ENCODE measurements at places on chromosomes 5 and 9.

DNA sequence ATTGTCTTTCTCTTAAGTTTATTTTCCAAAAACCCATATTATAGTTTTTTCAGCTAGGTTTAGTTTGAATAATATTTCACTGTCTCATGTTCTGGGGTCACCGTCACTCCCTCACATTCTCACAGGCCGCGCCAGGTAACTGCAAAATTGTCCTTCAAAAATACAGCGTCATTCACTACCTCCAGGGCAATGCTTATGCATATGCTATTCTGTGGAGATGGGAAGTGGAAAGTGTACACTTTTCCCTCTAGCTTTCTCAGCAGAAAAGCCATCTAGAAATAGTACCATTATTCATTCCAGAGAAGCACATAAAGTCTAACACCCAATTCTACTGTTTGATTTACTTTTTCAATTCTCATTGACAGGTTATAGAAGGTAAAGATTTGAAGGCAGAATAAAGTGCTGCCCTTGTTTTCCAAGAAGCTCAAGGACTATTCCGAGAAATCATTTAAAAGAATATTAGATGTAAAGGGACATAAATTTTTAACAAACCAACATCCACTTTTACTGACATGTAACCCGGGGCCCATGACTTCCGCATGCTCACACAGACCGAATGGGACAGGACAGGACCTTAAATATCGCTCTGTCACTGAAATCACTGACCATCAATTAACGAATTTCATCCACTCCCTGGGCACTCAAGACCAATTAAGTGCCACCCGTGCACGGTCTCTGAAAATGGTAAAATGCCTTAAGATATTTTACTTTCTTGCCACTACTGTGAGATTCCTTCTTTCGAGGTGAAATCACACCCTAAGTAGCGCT, 720 bp downstream of the NUDT12 start:
- peak; percentile 31 for DNase-seq

GRCh38 chr5:65334077-65334476, 147.6 kb downstream of the ADAMTS6 start:
- peak; percentile 55 for DNase-seq

DNA sequence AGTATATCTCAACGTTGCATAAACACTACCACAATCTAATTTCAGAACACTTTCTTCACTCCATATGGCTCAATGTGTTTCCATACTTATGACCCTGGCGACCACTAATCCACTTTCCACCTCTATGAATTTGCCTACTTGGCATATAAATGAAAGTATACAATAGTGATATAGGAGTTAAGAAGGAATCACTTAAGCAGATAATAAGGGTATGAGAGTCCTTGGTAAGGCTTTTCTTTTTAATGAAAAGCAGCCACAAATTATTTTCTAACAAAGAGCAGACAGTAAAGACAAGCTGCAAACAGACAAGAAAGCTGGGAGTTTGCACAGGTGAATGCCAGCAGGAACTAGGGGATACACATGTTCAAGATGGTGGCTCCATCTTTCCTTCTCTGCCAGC, 615.1 kb upstream of the NUDT12 start:
- DNase-seq: no peak

DNA sequence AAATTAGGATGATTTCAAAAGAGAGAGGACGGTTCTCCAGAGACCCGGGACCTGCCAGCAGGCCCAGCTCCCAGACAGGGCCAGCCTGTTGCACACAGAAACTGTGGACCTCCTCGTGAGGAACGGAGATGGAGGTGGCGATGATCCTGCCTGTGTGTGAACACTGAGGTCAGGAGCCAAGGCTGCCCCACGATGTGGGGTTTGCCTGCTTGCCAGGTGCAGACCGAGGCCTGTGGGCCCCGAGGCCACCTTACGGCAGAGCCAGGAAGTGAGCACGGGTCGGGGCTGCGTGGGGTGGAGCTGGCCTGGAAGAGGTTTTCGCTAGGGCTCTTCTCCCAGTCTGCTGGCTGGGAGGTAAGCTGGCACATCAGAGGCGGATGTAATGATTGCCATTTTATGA, 4.3 kb downstream of the FAM163B start:
- no peak for DNase-seq

DNA sequence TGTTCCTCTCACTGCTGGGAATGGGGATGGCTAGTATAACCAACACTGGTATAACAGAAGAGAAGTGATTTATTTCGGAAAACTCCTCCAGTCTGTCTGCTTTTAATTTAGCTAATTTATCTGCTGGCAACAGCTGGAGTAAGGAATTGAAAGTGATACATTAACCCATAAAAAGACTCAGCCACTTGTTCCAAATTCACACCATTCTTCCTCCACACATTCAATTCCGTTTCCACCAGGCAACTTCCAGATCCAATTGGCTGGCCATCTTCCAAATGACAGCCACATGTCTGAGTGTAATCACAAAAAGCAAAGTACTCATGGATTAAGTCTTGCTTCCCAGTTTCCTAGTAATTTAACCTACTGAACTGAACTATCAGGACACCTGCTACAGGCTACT, 77.1 kb upstream of the RETREG1 start:
- DNase-seq: no peak

DNA sequence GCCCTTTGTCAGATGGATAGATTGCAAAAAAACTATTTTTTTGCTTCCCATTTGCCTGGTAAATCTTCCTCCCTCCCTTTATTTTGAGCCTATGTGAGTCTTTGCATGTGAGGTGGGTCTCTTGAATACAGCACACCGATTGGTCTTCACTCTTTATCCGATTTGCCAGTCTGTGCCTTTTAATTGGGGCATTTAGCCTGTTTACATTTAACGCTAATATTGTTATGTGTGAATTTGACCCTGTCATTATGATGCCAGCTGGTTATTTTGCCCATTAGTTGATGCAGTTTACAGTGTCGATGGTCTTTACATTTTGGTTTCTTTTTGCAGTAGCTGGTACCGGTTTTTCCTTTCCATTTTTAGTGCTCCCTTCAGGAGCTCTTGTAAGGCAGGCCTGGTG, 13.0 kb upstream of the DEPDC1B start:
- no peak for DNase-seq

DNA sequence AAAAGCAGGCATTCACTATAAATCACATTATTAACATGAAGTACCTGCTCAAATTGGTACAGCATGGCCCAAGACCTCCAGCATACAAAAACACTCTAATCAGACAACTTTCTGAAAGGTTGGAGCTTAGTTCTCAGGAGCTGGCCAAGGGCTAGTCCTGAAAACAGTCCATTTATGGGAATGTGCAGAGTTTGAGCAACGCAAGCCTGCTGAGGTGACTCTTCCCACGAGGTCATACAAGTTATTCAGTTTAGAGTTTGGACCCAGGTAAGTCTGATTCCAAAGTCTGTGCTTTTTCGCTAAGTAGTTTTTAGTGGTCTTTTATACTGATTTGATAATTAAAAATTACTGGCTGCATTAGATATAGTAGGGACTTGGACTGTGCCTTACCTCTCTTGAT, 52.6 kb downstream of the AP3S1 start:
- no peak for DNase-seq

DNA sequence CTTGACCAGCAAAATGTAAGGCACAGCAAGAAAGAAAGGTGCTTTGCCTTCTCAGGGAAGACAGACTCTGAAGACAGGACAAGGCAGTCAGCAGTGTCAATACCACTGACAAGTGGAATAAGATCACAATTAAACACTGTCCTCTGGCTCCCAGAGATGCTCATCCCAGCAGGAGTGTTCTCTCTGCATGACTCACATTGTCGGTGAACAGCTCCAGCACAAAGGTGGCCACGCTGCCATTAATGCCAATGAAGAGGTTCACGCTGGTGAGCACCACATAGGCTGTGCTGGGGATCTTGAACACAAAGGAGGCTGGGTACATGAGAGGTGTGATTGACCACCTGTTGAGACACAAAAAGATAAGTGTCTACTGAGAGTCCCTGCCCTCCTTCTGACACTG, 31.9 kb downstream of the NIPSNAP3B start:
- no peak for DNase-seq
